Naive thymus-derived CD8-positive, alpha-beta T cell (primary cell): ENCODE measurements at places on chromosomes 1 and 21.

DNA sequence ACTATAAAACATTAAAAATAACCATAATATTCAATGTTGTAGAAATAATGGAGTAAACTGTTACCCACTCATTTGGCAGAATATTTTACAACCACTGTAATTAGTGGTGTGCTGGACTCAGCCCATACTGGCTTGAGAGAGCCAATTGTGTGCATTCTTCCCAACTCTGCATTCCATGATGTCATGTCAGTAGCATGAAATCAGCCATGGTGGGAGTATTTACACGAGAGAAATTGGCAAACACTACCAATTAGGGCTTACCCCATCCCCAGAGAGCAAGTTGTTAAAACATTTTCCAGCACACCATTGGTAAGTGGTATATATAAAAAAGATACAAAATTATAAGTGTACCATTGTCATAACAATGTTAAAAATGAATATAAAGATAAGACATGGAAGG is 19.1 kb upstream of the QSOX1 start:
- no peak for DNase-seq

- no peak for DNase-seq
These were observed 14.1 kb downstream of the CNTN2 start for GRCh38 chr1:205056956-205057568.

DNA sequence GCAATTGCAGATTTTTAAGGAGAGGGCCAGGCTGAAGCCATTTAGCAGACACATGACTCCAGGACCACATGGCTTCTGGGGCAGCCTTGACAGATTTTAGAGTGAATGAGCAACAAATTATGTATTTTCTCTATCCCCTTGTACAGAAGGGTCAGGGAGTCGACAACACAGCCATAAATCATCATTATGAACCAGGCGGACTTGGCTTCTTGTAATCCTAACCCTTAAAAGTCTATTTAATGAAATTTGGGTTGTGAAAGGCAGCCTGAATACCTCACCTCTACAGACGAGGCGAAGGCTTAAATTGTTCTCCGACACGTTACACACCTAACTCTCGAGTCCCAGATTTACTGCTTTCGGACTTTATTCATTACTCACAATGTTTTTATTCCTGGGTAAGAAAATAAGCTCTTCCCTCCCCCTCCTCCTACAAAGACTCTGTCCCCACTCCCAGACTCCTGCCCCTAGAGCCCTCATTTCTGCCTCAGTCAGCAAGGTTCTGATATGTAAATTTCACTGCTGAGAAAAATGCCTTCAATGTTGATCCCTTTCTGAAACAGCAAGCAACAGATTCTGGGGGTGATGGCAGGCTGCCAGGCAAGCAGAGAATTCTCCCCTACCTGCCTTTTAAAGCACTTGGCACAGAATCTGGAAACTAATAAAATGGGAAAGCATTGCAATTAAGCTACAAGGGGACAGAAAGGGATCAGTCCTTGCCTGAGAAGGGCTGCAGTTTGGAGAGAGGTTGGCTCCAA is 51.6 kb downstream of the PLPP3 start:
- no peak for DNase-seq

DNA sequence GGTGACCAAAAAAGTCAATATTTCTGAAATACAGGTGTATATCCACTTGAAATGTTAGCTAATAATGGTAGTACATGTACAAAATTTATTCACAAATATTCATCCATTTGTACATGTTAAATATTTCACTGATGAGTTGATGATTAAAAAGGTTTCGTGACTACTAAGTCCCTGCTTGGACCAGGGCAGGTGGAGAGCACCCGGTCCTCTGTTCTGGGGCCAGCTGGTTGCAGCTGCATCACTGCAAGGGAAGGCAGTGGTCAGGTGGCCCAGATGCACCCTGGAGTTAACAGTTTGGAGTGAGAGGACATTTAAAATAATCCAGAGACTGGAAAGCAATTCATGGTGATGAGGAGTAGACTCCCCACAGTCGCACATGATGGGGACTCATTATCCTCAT is 141.2 kb downstream of the ZBTB18 start:
- no peak for DNase-seq

GRCh38 chr1:5662744-5663126 is 329.5 kb downstream of the NPHP4 start:
- no peak for DNase-seq

DNA sequence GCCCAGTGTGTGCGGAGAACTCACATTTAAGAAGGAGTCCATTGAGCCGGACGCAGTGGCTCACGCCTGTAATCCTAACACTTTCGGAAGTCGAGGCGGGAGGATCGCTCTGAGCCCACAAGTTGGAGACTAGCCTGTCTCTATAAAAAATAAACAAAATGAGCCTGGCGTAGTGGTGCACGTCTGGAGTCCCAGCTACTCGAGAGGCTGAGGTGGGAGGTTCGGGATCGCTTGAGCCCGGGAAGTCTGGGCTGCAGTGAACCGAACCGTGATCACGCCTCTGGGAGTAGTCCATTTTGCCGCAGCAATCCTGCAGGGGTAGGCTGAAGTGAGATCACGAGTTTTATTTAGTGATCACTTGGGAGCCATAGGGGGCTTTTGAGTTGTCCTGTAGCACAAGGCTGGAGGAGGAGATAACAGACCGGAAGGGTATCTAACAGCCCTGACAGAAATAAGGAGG is 497 bp upstream of the FUCA1 start:
- DNase-seq = no peak

GRCh38 chr21:15870819-15871218 is 141.0 kb downstream of the USP25 start:
- no peak for DNase-seq

DNA sequence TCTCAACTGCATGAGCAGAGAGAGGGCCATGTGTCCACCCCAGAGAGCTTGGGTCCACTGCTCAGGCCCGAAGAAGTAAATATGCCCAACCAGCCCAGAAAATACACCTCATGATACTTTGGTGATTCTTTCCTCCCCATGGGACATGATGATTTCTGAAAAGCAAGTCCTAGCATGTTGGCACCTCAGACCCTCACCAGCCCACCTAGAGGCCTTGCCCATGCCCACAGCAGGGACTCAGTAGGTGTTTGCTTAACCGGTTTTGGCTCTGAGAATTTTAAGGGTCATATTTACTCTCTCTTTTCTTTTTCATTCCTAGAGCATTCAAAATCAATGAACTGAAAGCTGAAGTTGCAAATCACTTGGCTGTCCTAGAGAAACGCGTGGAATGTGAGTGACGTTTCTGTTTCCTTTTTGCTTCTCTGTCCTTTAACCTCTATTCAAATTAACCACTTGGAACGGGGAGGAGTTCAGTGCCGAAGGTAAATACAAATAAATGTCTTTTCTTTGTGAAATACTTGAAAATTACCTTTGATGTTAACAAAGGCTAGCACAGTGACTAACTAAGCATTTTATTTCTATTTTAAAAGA is 79.7 kb downstream of the PDE9A start:
- DNase-seq = no peak

DNA sequence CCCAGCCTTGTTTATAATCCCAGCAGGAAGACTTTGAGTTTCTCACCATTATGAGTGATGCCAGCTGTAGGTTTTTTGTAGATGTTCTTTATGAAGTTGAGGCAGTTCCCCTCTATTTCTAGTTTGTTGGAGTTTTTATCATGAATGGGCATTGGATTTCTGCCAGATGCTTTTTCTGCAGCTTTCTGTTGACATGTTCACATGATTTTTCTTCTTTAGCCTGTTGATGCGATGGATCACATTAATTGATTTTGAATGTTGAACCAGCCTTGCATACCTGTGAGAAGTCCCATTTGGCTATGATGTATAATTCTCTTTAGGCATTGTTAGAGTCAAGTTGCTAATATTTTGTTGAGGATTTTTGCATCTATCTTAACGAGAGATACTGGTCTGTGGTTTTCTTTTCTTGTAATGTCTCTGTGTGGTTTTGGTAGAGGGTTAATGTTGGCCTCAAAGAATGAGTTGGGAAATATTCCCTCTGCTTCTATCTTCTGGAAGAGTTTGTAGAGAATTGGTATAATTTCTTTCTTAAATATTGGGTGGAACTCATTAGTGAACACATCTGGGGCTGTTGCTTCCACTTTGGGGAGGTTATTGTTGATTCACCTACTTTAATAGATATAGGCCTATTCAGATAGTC is 33.2 kb downstream of the ZBTB40 start:
- no peak for DNase-seq

GRCh38 chr1:12601700-12602658 is 16.0 kb downstream of the DHRS3 start:
- no peak for DNase-seq

DNA sequence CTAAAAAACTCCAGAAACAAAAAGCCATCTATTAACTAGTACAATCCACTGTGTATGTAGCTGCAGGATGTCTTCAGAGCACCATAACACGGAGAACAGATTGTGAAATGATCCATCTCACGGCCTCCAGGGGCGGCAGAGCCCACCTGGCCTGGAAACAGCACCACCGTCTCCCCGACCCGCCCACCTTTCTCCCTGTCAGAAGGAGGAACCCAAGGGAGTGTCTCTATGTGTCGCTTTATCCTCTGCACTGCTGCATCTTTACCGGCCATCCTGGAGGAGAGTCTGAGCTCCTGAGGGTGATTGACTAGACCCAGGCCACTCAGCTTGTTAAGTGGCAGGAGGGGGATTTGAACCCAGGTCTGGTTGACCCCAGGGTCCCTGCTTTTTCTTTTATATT is 405.0 kb downstream of the MATN1 start:
- DNase-seq = no peak

- DNase-seq = no peak
These were observed 30.1 kb downstream of the RGS5 start for GRCh38 chr1:163172596-163172995.

GRCh38 chr21:27532076-27532475 is 565.2 kb upstream of the ADAMTS5 start:
- DNase-seq = no peak

GRCh38 chr1:208113011-208113410 is 131.2 kb downstream of the PLXNA2 start:
- no peak for DNase-seq

DNA sequence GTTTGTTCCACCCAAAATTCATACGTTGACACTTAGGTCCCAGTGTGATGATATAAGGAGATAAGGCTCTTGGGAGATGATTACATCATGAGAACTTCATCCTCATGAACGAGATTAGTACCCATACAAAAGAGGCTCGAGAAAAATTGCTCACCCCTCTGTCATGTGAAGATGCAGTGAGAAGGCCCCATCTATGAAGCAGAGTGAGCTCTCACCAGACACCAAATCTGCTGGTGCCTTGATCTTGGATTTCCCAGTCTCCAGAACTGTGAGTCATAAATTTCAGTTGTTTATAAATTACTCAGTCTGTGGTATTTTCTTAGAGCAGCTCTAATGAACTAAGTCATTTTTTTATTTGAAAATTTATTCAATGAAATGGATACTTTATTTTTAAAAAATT is 42.6 kb upstream of the USP25 start:
- no peak for DNase-seq

- no peak for DNase-seq
These were observed 41.6 kb upstream of the PPIAL4F start for GRCh38 chr1:144551107-144551542.

GRCh38 chr21:38759413-38759812 is 46.3 kb upstream of the ETS2 start:
- DNase-seq = no peak

DNA sequence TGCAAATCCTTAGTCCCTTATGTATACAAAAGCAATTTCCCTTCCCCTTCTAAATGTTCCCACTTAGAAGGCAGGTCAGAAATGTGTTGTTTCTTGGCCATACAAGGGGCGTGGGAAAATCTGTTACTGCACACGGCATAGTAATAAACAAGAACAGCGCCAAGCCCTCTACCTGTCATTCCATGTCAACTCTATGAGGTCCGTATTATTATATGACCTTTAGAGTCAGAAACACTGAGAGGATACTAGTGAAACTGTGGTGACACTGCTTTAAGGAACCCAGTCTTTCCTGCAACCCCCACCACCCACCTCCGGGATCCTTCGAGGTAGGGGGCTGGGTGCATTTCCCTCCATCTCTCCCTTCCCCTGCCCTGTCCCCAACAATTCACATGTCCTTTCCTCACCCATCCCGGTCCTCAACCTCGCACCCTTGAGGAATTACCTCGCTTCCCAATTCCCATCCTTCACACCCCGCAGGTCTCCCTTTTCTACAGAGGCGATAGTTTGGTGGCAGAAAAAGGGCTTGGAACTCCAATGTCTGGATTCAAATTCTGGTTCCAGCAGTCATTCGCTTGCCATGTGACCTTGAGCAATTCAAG is 647 bp downstream of the SDHB start:
- DNase-seq = no peak
